ENCODE measurements at places on chromosomes 7 and 10. TPM values are rescaled to one million over a fixed set of nuclear protein-coding genes. Genes with fewer than 3 reads are reported as not detected.

DNA sequence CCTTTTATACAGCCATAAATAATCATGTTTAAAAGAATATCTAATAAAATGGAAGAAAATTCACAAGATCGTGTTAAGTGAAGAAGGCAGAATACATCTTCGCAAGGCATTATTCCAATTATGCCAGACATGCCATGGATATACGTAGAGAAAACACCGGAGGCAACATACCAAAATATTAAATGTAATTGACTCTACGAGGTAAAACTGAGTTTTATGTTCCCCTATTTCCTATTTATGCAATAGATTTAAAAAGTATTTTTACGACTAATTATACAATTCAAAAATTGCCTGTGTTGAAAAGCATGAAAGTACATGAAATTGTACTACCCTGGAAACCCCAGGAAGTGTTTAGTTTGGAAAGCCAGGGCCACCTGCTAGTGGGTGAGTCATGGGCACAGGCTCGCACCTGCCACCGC, 936 bp upstream of the REPIN1 start:
- DNase-seq: no peak
- peak overlapping the region; percentile 93 for H3K27ac ChIP-seq
- H3K36me3 ChIP-seq: peaks cover 17% of the 10 kb centered on the region
- peak overlapping the region; percentile 75 for H3K4me3 ChIP-seq
- no peaks in the 10 kb centered on the region for H3K27me3 ChIP-seq

DNA sequence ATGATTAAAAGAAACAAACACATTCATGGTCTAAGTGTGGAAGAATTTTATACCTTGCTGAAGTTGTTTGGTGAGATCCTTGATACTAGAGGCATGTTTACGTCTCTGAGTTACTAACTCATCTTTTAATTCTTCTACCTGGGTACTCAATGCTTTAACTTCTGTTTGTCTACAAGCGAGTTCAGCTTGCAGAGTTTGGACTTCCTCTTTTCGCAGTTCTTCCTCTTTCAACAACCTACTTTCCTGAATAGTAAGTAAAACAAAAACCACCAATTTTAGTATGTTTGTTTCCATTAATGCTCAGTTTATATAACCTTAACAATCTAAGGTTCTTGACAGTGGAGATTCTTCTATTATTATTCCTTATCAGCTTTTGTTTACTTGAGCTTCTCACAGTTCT, 42.9 kb downstream of the CCDC186 start:
- no peaks in the 10 kb centered on the region for H3K4me1 ChIP-seq
- H3K4me3 ChIP-seq: no peak overlapping the region
- H3K36me3 ChIP-seq: peaks cover 90% of the 10 kb centered on the region
- no peaks in the 10 kb centered on the region for H3K27me3 ChIP-seq
- no peak overlapping the region for H3K27ac ChIP-seq

DNA sequence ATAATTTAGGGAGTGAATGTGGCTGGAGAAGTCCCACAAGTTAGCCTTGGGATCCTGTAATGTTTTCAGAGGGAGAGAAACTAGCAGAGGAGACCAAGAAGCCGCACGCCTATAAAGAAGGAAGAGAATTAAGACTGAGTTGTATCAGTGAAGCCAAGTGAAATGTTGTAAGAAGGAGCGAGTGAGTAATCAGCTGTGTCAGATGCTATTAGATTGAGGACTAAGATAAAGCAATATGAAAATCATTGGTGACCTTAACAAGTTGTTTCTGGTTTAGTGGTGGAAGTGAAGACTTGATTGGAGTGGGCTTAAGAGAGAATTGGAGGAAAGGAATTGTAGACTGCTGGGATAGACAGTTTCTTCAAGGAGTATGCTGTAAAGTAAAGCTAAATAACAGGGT, 8.8 kb downstream of the CCSER2 start:
- no peak for DNase-seq
- H3K4me3 ChIP-seq: no peak overlapping the region
- H3K27ac ChIP-seq: no peak overlapping the region

DNA sequence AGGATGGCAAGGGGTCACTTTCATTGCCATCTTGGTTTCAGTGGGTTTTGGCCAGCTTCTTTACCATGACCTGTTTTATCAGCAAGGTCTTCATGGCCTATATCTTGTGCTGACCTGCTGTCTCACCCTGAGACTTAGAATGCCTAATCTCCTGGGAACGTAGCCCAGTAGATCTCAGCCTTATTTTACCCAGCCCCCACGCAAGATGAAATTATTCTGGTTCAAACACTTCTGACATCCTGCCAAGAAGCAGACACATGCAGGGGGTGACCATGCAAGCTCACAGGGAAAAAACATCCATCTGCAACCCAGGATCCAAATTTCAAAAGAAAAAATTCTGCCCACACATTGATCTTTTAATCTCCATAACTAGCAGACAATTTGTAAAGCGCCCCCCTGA, 88.4 kb upstream of the EEPD1 start:
- H3K27ac ChIP-seq: no peak overlapping the region
- no peaks in the 10 kb centered on the region for H3K27me3 ChIP-seq

DNA sequence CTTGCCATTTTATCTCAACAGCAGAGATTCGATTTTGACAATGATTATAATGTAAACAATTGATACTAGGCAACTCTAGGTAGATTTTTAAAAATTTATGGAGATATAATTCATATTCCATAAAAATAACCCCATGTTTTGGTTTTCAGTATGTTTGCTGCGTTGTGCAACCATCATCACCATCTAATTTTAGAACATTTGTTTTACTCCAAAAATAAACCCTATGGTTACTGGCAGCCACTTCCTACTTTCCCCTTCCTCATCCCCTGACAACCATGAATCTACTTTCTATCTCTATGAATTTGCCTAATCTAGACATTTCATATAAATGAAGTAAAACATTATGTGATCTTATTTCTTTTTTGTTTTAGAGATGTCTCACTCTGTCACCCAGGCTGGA, 401.9 kb downstream of the THSD7A start:
- no peaks in the 10 kb centered on the region for H3K27me3 ChIP-seq
- H3K36me3 ChIP-seq: no peaks in the 10 kb centered on the region
- no peak for DNase-seq

- DNase-seq: no peak
- no peaks in the 10 kb centered on the region for H3K27me3 ChIP-seq
- no peak overlapping the region for H3K27ac ChIP-seq
- H3K4me1 ChIP-seq: no peaks in the 10 kb centered on the region
- no peak overlapping the region for H3K4me3 ChIP-seq
- no peaks in the 10 kb centered on the region for H3K36me3 ChIP-seq
Measured at GRCh38 chr7:124462249-124462648, 303.3 kb downstream of the GPR37 start.

DNA sequence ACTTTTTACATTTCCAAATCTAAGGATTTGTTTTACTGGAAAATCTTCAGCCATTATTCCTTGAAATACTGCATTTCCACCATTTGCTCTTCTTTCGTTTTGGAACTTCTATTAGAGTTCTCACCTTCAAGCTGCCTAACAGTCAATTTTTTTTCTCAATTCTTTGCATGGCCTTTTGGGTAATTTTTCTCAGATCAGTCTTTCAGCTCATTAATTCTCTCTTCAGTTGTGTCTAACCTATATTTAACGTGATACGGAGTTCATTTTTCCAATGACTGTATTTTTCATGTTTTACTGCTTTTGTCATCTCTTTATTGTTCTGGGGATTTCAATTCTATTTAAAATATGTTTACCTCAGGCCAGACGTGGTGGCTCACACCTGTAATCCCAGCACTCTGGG, 123.7 kb upstream of the AOAH start:
- DNase-seq: no peak
- no peaks in the 10 kb centered on the region for H3K4me1 ChIP-seq
- no peak overlapping the region for H3K4me3 ChIP-seq
- no peaks in the 10 kb centered on the region for H3K27me3 ChIP-seq
- H3K36me3 ChIP-seq: no peaks in the 10 kb centered on the region

The PTF1A gene
- not detected for total RNA-seq

The MMRN2 gene
- 77.6 TPM for total RNA-seq

The CEP55 gene
- total RNA-seq: 3.3 TPM

The PNLIPRP3 gene
- 27.4 TPM for total RNA-seq

DNA sequence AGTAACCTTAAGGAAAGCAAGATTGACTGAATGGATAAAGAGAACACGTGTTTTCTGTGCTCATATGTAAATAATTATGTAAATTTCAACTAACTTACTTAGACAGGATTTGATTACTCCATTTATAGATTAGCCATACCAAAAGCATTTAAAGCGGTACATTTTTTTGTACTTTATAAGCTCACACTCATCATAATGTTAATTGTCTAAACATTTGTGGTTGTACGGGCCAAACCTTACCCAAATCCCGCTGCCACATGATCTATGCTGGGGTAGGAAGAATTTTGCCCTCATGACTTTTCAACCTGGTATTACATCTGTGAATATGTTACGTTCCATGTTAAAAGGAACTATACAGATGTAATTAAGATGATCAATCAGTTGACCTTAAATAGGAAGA, 29.1 kb downstream of the MKX start:
- no peak for DNase-seq
- no peaks in the 10 kb centered on the region for H3K36me3 ChIP-seq
- H3K4me1 ChIP-seq: no peaks in the 10 kb centered on the region
- H3K27ac ChIP-seq: no peak overlapping the region

DNA sequence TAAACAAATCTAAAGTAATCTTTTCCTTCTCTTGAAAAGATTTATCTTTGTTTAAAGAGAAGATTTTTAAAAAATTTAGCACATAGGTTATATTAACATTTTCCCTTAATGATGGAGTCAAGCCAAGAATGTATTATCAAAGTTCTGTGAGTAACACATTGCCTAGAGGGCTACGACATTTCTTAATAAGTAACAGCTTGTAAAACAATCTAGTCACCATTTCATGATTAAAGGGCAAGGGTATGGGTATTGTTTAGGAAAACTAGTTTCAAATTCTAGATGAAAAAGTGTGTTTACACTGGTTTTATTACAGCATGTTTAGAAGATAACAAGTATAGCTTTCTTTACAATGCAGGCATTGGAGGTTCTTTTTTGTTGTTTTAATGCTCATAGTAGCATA, 28.6 kb upstream of the LAMB4 start:
- H3K36me3 ChIP-seq: no peaks in the 10 kb centered on the region
- H3K4me3 ChIP-seq: no peak overlapping the region
- H3K4me1 ChIP-seq: no peaks in the 10 kb centered on the region
- no peak for DNase-seq
- H3K27me3 ChIP-seq: no peaks in the 10 kb centered on the region
- H3K27ac ChIP-seq: no peak overlapping the region

DNA sequence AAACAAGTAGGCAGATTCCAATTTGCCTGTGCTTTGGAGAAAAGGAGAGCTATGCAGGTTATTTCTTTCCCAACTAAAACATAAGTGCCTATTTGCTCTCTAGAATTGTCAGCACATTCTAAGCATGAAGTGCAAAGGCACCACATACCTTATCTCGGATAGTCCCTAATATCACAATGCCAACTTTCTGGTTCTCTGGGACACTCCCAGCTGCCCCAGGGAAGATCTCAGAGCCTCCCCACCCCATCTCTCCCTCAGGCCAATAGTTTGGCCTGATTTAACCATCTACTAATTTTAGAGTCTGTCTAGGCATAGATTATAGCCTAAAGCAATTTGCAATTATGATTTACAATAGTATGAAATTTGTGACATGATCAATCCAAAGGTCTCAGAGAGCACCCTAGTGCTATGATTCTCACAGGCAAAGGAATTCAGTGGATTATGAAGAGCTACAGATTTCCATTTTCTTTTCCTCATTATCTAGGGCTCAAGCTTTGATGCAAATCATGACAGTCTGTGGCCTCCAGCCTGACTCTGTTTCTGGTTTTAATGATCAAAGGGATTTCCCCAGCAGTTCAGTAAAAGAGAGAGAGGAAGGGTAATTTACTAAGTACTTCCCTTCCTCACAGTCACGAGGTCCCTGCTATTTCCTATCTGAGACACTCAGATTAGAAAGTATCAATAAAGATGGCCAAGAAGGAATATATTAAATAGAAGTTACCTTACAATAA, 29.0 kb upstream of the IL6 start:
- H3K27ac ChIP-seq: no peak overlapping the region
- H3K36me3 ChIP-seq: no peaks in the 10 kb centered on the region
- DNase-seq: no peak

- H3K36me3 ChIP-seq: no peaks in the 10 kb centered on the region
- peaks cover 17% of the 10 kb centered on the region for H3K4me1 ChIP-seq
- no peak overlapping the region for H3K27ac ChIP-seq
- DNase-seq: peak; percentile 84
Measured at GRCh38 chr7:801940-802381, 30.3 kb upstream of the SUN1 start.

DNA sequence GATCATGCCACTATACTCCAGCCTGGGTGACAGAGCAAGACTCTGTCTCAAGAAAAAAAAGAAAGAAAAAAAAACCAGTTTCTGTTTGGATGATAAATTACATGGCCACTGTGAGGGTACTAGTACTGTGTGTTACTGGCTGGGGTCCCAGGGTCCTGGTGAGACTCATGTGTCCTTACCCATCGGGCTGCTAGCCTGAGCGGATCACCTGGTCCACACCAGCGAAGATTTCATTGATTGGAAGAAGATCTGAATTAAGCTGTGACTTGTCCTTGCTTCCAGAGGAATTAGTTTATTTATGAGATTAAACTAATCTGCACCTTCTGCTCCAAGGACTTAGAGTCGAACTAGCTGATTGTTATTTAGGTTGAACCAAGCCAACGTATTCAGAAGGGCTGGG, 40.0 kb upstream of the BAMBI start:
- no peaks in the 10 kb centered on the region for H3K4me1 ChIP-seq
- H3K27ac ChIP-seq: no peak overlapping the region
- no peaks in the 10 kb centered on the region for H3K36me3 ChIP-seq
- no peak overlapping the region for H3K4me3 ChIP-seq

GRCh38 chr7:130957137-130957513, 223.1 kb upstream of the KLF14 start:
- no peak overlapping the region for H3K4me3 ChIP-seq
- no peak for DNase-seq
- no peaks in the 10 kb centered on the region for H3K36me3 ChIP-seq
- H3K27me3 ChIP-seq: no peaks in the 10 kb centered on the region
- peaks cover 31% of the 10 kb centered on the region for H3K4me1 ChIP-seq

- no peaks in the 10 kb centered on the region for H3K4me1 ChIP-seq
- H3K4me3 ChIP-seq: no peak overlapping the region
- no peak for DNase-seq
- H3K27me3 ChIP-seq: no peaks in the 10 kb centered on the region
Measured at GRCh38 chr10:128744092-128744491, 617.9 kb upstream of the MKI67 start.

The VWC2 gene
- 0.17 TPM for total RNA-seq

DNA sequence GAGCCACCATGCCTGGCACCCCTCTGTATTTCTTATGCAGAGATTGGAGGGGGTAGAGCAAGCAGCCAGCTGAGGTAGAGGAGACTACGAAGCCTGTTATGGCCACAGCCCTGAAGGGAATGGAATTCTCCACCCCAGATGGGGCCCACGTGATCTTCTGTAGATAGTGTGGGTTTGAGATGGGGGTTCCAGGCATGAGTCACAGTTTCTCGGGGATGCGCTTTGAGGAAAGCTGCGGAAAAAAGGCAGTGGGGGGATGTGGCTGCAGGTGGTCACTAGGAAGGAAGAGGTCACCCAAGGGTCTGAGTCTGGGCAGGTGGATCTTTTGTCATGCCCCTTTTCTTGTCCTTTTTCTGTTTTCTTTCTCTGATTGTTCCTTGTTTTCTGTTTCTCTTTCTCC, 11.5 kb downstream of the FAM131B start:
- no peaks in the 10 kb centered on the region for H3K36me3 ChIP-seq
- H3K4me1 ChIP-seq: no peaks in the 10 kb centered on the region
- H3K27me3 ChIP-seq: peaks cover 25% of the 10 kb centered on the region
- DNase-seq: no peak

- no peaks in the 10 kb centered on the region for H3K4me1 ChIP-seq
- H3K36me3 ChIP-seq: no peaks in the 10 kb centered on the region
- no peak overlapping the region for H3K27ac ChIP-seq
- no peaks in the 10 kb centered on the region for H3K27me3 ChIP-seq
- DNase-seq: no peak
- no peak overlapping the region for H3K4me3 ChIP-seq
Measured at GRCh38 chr7:20287317-20287716, 43.4 kb upstream of the ITGB8 start.
